ENCODE measurements at places on chromosomes 5 and 9.

GRCh38 chr9:87336407-87336806, 161.3 kb upstream of the DAPK1 start:
- DNase-seq, result no peak

DNA sequence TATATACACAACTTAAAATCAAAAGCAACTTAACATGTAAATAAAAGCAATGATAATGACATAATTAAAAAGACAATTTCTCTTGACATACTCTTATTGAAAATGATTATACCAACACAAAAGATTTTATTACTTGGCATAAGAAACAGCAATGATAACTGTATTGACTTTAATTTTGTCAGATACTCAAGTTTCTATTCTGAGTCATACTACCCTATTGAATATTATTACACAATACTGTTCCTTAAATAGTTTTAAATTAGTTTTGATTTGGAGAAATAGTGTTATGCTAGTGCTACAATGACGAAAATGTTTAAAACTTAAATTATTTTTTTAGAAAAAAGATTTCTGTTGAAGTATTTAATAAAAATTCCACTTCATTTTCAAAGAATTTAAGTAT, 1319.3 kb upstream of the C9orf72 start:
- no peak for DNase-seq

DNA sequence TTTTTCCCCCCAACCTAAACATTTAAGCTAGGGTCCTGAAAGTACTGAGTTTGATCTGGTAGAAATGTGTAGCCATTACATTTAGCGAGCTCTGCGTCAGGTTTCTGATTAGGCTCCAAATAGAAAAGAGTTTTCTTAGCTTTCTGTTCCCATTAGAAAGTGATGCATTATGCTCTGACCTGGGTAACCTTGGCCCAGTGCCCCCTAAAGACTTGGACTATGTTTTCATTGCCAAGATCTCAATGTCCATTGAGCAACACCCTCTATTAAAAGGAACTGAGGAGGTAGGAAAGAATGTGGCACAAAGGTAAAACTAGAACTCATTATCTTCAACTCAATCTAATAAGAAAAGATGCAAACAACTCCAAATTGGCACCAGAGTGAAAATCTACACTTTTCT, 358.9 kb upstream of the PCSK5 start:
- DNase-seq, result no peak

GRCh38 chr5:6557807-6558575, 74.9 kb downstream of the NSUN2 start:
- DNase-seq, result no peak

GRCh38 chr9:79255651-79256260, 316.0 kb upstream of the TLE4 start:
- DNase-seq, result no peak

DNA sequence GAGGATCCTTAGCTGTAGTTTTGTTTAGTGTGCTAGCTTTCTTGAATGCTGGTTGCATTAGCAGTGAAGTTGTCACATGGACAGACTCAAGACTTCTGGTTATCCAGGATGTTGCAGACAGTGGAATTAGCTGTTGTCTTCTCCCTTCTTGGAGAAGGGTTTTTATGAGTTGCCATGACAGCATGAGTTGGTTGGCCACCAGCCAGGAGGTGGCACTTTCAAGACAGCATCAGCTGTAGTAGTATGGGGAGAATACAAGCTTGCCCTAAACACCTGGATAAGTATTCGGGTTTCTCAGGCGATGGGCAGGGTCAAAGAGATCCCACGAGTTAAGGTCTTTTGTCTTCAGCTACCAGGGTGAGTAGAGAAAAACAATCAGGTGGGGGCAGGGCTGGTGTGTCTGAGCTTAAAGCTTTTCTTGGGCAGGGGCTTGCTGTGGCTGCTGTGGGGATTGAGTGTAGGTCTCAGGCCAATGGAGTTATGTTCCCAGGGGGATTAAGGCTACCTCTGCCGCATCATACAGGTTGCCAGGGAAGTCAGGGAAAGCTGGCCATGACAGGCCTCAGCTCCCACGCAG, 7.7 kb upstream of the C5orf47 start:
- DNase-seq, result no peak

DNA sequence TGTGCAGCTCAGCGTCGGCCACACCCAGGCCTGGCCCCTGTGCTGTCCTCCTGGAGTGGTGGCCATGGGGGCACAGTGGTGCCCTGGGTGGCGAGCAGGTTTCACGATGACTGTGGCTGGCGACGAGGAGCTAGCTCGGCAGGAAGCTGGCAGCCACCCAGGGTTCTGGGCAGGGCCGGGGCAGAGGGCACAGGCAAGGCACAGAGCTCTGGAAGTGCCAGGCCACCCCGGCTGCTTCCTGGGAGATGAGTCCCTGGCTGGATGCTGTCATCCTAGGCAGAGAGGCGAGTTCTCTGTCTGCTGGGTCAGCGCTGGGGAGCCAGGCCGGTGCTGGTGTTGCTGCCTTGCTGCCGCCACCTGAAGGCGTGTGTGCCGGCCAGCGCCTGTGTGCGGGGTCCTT, 51.7 kb downstream of the RXRA start:
- no peak for DNase-seq

DNA sequence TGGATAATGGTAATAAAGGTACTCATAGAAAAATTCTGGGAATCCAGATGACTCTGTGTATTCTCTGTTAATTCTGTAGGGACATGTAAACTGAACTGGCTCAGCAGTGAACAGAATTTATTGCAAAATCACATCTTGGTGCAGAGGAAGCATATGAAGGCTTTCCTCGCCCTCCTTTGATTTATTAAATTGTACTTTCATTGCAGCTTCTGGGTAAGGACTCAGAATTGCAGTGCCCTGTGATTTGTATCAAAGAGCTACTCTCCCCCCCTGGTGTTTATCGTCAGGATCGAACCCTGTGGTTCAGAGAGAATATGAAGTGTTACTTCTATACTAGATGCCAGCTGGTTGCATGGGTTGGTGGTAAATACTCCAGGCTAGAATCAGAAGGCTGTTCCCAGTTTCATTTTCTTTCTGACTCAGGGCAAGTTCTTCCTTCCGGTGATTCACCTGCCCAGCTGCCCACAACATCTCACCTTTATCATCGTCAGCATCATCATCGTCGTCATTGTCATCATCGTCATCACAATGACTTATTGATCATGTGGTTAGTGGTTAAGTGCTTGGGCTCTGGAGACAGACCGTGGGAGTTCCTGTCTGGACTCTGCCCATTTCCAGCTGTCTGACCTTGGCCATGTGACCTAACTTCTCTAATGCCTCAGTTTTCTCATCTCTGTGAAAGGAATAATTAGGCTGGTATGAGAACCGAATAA, 238.8 kb downstream of the ARHGAP26 start:
- DNase-seq, result peak; percentile 88

DNA sequence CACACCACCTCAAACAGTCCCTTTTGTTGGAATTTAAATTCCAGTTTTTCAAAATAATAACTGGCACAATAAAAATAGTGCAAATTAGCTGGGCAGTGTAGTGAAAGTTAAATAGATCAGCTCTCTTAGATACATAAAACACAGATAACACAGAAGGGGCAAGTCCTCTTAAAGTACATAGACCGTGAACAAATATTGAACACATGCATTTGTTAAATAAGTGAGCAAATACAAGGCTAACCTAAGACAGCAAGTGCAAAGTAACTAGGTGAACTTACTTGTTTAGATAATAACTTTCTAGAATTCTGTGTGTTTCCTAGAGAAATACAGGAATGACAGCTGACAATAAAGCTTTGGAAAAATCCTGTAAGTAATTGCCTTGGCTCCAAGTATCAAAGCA, 280.1 kb downstream of the DOCK8 start:
- DNase-seq, result no peak

DNA sequence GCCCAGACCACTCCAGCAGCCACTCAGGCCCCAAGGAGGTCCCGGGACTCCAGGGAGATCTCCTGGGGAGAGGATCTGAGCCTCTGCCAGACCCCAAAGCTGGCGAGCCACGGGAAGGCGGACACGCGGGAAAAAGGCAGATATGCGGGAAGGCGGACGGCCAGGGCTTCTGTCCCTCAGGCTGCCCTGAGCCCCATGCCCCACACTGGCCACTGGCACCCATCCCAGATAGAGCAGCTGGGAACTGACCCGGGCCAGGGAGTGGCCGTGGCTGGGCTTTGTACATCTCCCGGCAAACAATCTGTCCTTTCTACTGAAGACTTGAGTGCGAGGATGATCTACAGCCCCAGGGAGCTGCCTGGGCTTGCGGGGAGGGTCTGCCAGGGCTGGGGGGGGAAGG, 21.1 kb upstream of the NOTCH1 start:
- DNase-seq, result no peak

DNA sequence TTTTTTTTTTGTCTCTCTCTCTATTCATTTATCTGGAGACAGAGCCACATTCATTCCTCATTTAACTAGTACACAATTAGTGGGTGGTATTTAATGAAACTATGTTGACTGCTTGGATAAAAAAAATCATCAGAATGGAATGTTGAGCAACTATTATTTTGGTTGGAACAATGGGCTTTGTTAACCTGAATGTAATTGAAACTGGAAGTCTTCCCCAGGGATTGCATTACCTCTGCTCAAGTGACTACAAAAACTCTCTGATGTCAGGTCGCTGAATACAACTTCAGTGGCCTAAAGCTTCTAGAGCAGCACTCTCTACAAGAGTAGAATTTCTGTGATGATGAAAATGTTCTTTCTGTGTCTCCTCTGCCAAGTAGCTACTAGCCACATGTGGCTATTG, 295.8 kb downstream of the DEPDC1B start:
- DNase-seq, result no peak

GRCh38 chr5:117872798-117873368, 1115.5 kb downstream of the DTWD2 start:
- no peak for DNase-seq

DNA sequence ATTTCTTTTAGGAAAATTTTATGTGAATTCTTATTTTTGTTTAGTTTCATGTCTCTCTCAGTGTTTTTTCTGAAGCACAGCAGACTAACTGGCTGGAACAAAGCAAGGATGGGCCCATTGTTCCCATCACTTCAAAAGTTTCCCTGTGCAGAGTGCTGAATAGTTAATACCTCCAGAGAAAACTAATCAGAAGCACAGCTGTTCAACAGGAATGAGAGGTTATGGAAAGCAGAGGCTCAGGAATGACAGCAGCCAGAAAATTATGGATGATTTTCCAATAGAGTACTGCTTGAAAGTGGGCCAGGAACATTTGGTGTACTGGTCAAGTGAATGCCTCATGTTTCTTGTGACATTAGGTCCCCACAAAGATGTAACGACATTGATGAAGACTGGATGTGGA, 173.0 kb upstream of the TARS1 start:
- no peak for DNase-seq

GRCh38 chr5:166340039-166340438, 1951.4 kb upstream of the WWC1 start:
- no peak for DNase-seq

GRCh38 chr5:41270423-41271251, 57.3 kb upstream of the C6 start:
- DNase-seq, result no peak

- DNase-seq, result no peak
Observed at GRCh38 chr5:32711362-32711680, 200 bp downstream of the NPR3 start.

DNA sequence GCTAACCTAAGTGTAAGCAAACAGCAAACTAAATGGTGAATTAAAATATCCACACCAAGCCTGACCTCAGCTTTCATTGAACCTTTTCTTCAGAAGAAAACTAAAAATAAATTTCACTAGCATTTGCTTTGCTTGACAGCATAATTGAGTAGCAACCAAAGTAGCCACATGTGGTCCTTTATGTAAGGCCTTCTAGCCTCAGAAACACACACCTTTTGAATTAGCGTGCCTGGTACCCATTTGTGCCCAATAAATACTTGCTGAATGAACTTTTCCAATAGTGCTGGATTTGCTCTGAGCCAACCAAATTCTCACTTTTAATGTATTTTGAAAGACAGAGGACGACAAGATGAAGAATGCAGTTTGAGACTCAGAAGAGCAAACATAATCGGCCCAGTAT, 2.1 kb upstream of the NIPBL start:
- no peak for DNase-seq

- no peak for DNase-seq
Observed at GRCh38 chr9:105887679-105888078, 193.3 kb downstream of the TMEM38B start.

DNA sequence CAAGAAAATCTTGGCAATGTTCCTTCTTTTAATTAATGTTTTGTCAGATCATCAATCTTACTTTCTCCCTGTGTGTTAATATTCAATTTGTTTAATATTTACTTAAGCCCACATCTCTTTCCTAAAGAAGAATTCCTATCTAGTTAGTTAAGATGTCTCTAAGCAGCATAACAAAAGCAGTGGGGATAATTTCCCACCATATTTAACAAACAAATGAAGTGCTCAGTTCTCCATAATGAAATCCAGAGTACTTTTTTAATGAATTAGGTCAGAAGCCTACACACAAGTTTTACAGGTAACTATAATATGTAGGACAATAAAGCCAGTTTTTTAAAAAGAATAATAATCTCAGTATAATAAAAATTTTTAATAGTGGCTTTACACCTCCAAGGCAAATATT, 1918.8 kb downstream of the EFNA5 start:
- DNase-seq, result no peak

DNA sequence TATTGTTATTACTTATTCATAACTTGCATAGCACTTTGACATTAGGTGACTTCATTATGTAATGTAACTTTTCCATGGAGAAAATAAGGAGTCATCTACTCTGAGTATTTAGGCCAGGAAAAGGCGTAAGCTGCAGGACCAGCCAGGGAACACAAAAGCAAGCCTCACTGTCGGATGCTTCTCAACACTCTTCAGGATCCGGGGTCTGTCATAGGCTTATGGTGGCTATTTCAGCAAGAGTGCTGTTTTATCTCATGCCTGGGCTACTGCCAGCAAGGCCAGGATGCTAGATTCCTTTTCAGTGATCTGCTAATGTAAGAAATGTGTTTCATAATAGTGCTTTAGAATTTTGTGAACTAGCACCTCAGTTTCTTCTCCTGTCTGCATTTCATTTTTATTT, 162.4 kb downstream of the CHSY3 start:
- no peak for DNase-seq

GRCh38 chr5:135317286-135317685, 81.7 kb downstream of the MACROH2A1 start:
- no peak for DNase-seq

- DNase-seq, result no peak
Observed at GRCh38 chr9:127084076-127085039, 38.1 kb downstream of the ANGPTL2 start.

DNA sequence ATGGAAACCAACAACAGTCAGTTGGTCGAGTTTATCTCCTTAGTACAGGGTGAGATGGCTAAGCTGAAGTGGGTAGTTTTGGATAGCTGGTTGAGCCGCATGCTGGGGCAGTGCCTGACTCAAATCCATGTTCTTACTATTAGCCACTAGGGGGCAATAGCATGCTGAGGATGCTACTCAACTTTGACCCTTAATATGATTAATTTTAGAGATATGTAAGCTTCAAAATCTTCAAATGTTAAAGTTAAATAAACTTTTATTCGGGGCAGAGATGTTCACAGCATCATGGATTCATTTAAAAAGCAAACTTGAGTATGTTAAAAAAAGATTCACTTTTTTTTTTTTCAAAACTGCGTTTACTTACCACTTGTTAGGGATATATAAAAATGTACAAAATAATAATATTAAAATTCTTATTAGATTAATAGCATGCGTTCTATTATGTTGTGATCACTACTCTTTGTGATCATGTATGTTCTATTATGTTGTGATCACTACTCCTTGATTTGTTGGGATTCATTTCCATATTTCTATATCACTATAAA, 57.0 kb downstream of the C9orf153 start:
- no peak for DNase-seq

GRCh38 chr9:90979639-90980038, 178.0 kb downstream of the SYK start:
- DNase-seq, result no peak
